Right atrium auricular region (tissue), 2 donors: ENCODE measurements at places on chromosomes 11 and 22.

GRCh38 chr22:38786631-38787030, 7.3 kb downstream of the DNAL4 start:
- DNase-seq: no peak

- no peak for DNase-seq
These were observed 26.5 kb upstream of the SCARF2 start for GRCh38 chr22:20464096-20464614.

- DNase-seq: peak; percentile 85
These were observed 27.3 kb downstream of the MAFF start for GRCh38 chr22:38228873-38229740.

DNA sequence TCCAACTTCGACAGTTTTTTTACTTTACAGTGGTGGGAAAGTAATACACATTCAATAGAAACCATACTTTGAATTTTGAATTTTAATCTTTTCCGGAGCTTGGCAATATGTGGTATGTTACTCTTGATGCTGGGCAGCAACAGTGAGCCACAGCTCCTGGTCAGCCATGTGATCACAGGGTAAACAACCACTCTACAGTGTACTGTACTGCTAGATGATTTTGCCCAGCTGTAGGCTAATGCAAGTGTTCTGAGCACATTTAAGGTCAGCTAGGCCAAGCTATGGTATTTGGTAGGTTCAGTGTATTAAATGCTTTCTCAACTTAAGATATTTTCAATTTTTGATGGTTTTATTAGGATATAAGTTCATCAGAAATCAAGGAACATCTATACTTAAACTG, 48.7 kb upstream of the GRIK4 start:
- no peak for DNase-seq

- no peak for DNase-seq
These were observed 11.6 kb upstream of the ALKBH3 start for GRCh38 chr11:43868852-43869567.

DNA sequence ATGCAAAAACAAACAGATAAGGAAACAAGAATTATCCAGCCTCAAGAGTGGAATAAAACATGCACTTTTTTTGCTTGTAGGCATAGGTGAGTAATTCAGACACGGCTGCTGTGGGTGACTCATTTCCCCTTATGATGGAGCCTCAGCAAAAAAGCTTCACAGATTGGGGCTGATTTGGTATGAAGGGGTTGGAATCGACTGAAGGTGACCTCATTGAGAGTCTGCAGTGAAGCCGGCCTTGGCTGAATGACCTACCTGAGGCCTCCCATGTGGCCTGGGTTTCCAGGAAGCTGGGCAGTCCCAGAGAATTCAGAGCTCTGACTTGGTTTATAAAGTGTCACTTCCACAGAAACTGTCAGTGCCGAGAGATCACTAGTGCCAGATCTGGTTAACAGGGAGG, 34.2 kb upstream of the VPREB1 start:
- no peak for DNase-seq

GRCh38 chr22:34122042-34122441, 201.8 kb upstream of the LARGE1 start:
- no peak for DNase-seq

DNA sequence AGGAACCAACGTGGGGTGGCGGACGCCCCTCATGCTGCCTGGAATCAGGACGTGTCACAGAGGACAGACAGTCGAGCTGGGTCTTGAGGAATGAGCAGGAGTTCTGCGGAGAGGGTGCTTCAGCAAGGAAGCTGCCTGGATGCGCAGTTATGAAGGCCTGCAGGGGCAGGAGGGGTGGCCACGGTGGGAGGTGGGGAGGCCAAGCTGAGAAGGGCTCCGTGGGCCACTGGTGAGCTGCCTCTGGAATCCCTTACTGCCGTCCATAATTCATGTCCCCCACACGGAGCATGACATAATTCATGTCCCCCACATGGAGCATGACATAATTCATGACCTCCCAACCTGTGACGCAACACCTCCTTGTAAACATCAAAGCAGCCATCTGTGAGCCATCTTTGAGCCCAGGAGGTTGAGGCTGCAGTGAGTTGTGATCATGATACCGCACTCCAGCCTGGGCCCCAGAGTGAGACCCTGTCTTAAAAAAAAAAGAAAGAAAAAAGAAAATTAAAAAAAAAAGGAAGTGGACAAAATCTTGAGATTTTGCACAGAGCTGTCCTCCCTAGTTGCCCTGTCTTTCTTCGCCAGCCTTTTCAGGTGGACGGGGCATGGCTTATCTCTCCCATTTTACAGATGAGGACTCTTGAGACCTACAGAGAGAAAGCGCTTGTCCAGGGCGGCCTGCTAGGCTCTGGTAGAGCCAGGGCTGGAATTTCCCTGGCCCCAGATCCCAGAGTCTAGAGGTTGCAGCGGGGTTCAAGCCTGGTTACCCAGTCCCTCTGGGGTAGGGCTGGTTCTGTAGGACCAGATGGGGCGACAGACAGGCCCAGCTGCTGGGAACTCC, 24.3 kb upstream of the PICK1 start:
- no peak for DNase-seq

DNA sequence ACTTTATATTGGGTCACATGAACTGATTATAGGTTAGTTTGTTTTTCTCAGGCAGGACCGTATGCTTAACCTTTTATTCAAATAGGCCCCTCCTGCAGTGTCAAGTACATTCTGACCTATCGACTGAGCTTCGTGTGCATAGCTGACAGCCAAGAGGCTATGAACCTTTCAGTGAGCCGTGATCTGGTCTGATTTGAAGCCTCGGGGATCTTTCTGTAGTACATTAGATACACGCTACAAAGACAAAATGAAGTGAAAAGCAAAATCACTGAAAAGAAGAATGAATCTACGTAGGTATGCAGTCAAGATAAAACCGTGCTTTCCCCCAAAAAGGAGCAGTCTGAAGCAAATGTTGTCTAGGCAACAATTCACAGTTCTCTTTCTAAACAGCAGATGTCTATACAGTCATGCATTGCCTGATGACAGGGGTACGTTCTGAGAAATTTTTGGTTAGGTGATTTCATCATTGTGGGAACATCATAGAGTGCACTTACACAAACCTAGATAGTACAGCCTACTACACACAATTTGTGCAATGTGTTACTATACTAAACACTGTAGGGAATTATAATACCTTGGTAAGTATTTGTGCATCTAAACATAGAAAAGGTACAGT, 18.1 kb downstream of the JHY start:
- DNase-seq: no peak

GRCh38 chr11:6926208-6927029, at the start of gene ZNF215:
ZNF215 (plus strand) TSS chr11:6926426; CDS start chr11:6932273, 5,847 bp downstream.
- peak; percentile 87 for DNase-seq

- DNase-seq: no peak
These were observed 34.4 kb downstream of the YAP1 start for GRCh38 chr11:102144357-102145355.

GRCh38 chr11:73334384-73335203, 26.5 kb downstream of the ARHGEF17 start:
- peak; percentile 89 for DNase-seq

DNA sequence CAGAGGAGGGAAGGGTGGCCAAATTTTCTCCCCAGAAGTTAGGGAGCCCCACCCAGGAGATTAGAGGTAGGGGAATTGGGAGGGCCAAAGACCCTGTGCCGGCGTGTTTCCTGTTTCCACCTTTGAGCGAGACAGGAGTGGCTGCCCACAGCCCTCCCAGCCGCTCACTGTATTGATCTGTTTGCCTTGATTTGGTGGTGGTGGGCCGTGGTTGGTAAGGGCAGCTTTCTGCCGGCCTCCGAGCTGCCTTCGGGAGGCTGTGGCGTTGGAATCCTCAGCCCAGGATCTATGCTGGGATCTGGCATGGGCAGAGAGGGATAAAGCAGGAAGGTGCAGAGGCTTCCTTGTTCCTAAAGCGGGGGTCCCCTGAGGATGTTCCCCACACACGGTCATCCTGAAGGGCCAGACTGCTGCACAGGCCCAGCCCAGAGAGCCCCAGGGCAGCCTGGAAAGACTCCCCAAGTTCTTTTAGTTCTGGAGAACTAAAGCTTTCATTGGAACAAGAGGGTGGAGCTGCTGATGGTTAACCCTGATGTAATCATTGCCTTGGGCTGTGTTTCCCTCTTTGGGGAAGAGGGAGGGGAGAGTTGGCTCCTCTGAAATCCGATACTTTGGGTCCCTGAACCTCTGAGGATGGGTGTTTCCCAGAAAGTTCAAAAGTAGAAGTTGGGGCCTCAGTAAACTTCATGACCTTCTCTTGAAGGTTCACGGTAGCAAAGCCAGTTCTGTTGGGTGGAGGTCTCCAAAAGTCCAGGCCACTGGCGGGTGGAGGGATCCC, 7.2 kb downstream of the FAM83F start:
- no peak for DNase-seq

GRCh38 chr22:36790648-36791047, 14.7 kb upstream of the IFT27 start:
- DNase-seq: no peak

DNA sequence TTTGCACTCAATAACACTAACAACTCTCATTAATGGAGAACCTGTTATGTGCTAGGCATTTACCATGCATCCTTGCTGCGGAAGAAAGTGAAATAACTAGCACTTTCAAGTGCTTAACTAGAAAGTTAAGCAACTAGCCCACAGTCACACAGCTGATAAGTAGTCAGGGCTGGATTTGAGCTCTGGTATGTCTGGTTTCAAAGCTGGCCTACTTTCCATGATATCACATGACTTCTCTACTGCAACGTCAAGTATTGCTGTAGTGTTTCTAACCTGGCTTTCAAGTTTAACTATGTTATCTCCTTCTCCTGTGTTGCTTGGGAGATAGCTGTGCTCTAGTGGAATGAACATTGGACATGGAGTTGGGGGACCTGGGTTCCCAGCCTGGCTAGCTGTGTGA, 12.1 kb downstream of the SLC15A3 start:
- no peak for DNase-seq

DNA sequence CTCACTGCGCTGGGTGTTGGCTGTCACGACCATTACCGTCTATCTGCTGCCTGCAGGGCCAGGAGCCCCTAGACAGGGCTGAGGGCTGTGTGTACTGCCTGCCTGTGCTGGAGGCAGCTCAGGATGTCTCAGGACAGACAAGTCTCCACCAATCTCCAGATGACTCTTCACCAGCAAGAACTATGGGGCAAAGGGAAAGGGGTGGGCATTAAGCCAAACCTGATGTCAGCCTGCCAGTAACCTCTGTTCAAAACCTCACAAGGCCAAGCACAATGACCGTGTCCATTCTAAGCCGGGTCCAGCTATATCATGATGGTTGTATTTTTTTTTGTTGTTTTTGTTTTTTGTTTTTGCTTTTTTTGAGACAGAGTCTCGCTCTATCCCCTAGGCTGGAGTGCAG, 31.6 kb downstream of the MAFF start:
- DNase-seq: no peak

DNA sequence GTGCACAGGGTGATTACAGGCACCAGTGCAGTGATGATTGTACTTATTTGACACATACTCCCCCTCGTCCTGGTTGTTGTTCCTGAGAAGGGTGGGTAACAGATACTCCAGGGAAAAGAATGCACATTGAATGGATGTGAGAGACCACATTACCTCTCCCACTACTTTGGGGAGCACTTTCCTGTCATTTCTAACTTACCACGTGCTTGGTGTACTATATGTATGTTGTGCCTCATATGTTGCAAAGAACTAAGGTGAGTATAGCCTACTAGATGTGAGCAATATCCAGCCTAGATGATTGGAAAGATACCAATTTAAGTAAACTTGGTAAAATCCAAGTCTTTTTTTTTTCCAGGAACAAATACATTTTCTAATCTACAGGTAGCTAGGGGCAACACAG, 14.3 kb upstream of the SCARF2 start:
- DNase-seq: no peak

- DNase-seq: no peak
These were observed 12.4 kb upstream of the TEF start for GRCh38 chr22:41369424-41369745.

DNA sequence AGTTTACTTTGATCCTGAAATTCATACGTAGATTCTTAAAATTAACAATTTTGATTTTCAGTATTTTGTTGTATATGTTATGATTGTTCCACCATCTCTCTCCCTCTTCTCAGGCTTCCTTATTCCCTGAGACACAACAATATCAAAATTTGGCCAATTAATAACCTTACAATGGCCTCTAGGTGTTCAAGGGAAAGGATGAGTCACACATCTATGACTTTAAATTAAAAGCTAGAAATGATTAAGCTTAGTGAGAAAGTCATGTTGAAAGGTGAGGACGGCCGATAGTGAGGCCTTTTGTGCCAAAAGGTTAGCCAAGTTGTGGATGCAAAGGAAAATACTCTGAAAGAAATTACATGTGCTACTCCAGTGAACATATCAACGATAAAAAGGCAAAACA, 5.5 kb upstream of the OR52J3 start:
- no peak for DNase-seq

DNA sequence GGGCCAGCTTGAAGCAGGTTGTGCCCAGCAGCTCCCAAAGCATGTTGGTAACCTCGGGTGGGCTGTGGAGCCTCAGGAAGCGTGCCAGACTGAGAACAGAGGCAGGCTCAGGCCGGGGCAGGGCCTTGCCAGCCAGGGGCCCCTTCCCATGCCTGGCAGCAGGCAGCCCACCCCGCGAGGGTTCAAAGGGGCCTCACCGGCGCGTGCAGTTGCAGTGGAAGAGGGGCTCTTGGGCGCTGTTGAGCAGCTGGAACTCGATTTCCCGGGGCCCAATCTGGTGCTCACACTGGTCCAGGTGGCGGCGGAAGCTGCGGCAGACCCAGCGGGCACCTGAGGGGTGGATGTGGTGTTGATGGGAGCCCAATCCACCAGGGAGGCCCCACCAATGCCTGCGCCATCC, 3.6 kb downstream of the PLA2G3 start:
- DNase-seq: no peak

DNA sequence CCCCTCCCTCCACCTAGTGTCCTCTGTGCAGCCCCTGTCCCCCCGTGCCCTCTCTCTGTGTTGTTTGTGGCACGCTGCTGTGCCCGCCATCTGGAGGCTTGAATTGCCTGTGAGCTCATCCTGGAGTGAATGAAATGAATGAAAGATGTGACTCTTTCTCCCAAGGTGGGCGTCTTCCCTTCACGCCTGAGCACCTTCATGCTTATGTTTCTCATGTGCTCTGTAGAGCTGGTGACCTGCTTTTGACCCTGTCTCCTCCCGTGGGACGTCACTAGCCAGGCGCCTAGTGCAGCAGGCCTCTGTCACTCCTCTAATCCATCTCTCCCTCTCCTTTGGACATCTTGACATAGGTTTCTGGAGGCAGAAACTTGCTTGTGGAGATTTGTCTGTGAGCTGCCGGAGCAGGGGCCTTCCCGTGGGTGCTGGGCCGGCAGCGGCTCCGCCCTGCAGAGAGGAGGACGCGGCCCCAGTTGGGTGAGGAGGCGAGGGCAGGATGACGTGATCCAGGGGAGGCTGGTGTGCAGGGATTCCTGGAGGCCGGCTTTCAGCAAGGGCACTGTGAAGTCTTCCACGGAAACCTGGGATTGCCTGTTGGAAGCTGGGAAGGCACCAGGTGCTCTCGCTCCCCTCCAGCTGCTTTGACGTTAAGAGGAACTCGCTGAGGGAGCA, 40.6 kb downstream of the MUC6 start:
- DNase-seq: no peak

DNA sequence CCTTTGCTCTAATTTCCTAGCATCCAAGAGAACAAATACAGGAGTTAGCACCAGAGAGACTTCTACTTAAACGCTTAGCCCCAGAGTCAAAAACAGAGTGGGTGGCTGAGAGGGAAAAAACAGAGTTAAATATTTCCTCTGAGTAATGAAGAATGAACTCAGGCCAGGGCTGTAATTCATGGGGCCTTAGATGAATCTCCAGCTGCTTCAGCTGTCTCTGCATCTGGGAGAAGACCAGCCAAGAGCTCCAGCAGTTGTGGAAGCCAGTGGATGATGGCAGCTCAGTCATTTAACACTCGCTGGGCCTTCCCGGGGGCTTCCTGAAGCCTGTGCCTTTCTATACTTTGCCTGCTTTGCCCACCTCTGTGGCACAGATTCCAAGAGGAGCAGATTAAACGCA, 5.7 kb upstream of the ADAMTS15 start:
- no peak for DNase-seq

GRCh38 chr22:46737976-46738646, at the start of gene CERK:
CERK (minus strand) TSS chr22:46738252; CDS start chr22:46738148, 104 bp downstream.
- peak; percentile 80 for DNase-seq
